ENCODE measurements at places on chromosomes 12 and 14. TPM values are rescaled to one million over a fixed set of nuclear protein-coding genes. Genes with fewer than 3 reads are reported as not detected.

DNA sequence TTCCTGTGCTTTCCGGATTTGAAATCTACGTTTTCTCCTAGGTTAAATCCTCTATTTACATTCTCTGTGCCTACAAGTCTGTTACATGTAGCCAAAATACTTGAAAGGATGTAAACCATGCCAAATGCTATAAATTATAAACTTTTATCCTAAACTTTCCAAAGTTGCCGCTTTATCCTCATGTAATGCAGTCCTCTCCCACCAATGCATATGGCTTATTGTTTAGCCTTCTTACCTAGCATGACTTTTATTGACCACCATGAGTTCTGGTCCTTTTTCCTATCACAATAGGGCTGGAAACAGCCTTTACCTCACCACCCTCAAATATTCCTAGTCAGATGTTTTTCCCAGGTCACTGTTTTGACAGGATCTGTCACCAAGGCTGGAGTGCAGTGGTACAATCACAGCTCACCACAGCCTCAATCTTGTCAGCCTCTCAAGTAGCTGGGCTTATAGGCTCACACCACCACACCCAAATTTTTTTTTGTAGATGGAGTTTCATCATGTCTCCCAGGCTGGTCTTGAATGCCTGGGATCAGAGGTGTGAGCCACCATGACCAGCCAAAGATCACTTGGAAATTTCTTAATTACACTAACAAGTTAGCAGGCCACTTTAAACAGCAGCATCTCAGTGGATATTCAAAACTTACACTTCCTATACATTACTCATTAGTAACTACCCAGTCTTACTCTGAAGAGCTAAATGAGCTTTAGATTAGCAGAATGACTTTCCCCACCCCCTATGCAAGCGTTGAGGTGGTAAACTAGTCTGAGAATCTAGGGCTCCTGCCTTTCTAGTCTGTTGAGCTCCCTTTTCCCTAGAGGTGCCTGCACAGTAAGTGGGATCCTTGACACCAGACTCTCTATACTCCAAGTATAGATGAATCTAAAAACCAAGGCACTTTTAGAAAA lies 4.1 kb downstream of the TUBA1B start:
- H3K4me1 ChIP-seq, result peaks cover 18% of the 10 kb centered on the region
- no peak overlapping the region for H3K4me3 ChIP-seq
- H3K27me3 ChIP-seq, result no peaks in the 10 kb centered on the region
- no peaks in the 10 kb centered on the region for H3K36me3 ChIP-seq

DNA sequence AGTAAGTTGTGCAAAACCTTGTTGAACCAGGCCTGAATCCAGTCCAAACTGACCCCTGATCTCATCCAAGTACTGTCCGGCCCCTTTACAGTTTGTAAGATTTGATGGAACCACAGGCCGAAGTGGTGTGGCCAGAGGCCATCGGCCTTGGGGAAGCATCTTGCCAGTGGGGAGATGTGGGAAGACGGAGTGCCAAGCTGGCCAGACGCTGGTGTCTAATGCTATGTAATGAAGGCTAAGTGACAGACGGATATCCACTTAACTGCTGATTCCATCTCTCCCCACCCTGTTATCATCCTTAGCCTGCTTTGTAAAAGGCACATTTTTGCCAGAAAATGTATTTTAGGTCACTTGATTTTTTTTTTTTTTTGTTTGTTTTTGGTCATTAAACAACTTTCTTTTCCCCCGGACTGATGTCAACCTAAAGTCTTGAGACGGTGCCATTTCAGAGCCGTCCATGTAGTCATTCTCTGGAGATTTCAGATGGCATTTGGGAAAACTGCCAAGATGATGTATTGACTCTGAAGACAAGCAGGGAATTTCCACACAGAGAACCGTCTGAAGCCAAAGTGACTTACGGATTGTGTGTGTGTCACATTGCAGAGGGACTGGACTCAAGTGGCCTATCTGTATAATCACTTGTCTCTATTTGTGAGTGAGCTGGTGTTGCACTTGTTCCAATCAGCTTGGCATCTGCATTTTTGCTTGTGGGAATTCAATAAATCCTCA lies 86.5 kb upstream of the MANSC4 start:
- no peaks in the 10 kb centered on the region for H3K36me3 ChIP-seq
- no peak for DNase-seq

GRCh38 chr12:48197549-48197970 lies 5.5 kb downstream of the OR10AD1 start:
- H3K4me3 ChIP-seq, result peak overlapping the region; percentile 90
- H3K36me3 ChIP-seq, result no peaks in the 10 kb centered on the region
- H3K27ac ChIP-seq, result peak overlapping the region; percentile 99
- no peak for DNase-seq
- no peaks in the 10 kb centered on the region for H3K27me3 ChIP-seq

DNA sequence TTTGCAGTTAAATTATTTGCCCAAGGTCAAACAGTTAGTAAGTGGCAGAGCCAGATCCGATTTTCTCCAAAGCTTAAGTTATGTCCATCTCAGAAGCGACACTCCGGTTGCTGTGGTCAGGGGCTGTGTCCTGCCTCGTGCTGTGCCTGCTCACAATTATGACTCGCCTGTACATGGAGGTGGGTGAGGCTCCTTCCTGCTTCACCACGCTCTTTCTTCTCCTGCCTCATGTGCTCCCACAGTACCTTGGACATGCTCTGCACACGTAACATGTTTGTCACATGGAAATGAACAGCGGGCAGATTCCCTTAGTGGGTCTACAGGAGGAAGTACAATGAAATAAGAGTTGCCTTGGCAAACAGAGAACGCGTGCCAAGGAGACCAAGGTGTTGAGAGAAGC lies 62.2 kb upstream of the CCND2 start:
- H3K27me3 ChIP-seq, result no peaks in the 10 kb centered on the region
- no peaks in the 10 kb centered on the region for H3K4me1 ChIP-seq
- no peaks in the 10 kb centered on the region for H3K36me3 ChIP-seq
- no peak overlapping the region for H3K4me3 ChIP-seq
- no peak overlapping the region for H3K27ac ChIP-seq
- no peak for DNase-seq

DNA sequence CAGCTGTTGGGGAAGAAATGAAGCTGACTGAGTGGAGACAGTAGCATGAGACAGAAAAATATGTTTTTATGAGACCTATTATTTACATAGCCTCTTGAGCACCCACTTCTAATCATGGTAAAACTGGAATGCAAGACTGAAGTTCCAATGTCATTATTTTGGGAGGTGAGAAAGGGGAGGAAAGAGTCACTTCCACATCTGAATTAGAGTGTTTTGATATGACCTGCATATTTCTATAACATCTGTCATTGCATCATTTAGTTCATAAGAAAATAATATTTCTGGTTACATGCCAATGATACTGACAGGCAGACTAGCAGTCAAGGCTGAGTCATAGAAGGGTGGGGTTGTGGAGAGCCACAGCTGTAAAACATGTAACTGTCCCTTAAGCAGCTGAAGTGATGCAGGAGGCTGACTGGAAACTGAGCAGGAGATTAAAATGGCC lies 26.7 kb downstream of the NTN4 start:
- DNase-seq, result peak; percentile 36
- no peaks in the 10 kb centered on the region for H3K36me3 ChIP-seq

DNA sequence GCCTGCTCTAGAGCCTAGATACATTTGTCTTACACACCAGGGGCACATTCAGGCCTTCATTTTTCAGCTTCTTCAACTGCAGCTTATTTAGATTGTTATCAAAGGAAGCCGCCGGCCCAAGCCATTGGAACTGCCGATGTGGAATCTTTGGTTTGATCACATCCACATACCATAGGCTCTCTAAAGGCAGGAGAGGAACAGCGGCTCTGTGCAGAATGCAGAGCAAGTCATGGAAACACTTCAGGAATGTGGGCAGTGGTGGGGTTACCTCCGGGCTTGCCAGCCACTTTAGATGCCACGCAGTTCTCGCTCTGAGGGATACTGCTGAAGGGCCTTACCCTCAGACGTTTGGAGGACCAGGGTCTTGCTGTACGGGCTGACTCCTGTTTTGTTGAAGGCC lies 53.4 kb upstream of the PYGL start:
- no peaks in the 10 kb centered on the region for H3K27me3 ChIP-seq
- no peak for DNase-seq
- H3K4me3 ChIP-seq, result no peak overlapping the region
- peaks cover 5% of the 10 kb centered on the region for H3K4me1 ChIP-seq
- no peaks in the 10 kb centered on the region for H3K36me3 ChIP-seq

DNA sequence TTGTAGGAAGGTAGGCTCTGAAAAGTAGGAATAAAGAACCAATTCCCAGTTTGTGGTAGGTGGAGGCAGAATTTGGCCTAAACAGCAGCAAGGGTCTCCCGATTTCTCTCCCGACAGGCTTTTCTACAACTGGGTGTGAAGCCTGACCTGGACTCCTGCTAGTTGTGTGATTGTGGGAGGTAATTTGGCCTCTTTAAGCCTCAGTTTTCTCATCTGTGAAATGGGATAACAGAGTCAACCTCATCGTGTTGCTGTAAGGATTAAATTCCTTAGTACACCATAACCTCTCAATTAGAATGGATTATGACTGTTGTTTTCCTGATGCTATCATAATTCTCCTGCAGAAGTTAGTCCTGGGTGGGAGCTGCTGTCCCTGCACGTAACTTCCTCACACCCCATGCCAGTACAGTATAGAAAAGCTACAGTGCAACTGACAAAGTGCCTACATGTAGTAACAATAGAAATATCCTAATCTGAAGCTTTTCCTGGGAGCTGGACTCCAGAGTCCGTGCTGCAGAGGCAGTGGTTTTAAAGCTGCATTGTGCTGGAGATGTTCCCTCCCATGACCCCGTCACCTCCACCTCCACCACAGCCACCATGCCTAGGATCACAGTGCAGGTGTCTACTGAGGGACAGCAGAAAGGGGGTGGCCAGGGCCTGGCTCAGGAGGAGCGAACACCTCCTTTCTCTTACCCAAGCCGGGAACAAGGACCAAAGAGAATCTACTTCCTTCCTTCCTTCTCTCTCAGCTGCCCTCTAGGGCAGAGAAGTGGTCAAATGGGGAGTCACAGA lies 76.5 kb downstream of the FBXL14 start:
- peaks cover 5% of the 10 kb centered on the region for H3K27me3 ChIP-seq
- no peak overlapping the region for H3K27ac ChIP-seq
- no peak overlapping the region for H3K4me3 ChIP-seq

DNA sequence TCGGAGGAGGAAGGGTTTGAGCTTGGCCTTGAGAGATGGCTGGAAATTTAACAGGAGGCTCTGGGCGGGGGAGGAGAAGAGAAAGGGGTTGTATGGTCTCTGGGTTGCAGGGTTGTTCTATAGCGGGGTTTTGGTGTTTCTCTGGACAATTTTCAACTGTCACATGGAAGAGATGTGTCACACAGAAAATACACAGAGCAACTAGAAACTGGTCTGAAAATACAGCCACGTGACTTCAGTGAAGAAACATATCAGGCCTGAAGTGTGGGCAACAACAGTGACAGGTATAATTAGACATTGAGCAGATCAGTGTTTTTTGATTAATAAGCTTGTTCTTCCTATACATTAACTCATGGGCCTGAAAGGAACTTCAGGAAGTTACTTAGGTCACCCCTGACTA lies 205.3 kb upstream of the HMGA2 start:
- no peak overlapping the region for H3K27ac ChIP-seq
- no peak for DNase-seq
- H3K4me3 ChIP-seq, result no peak overlapping the region
- H3K4me1 ChIP-seq, result no peaks in the 10 kb centered on the region
- no peaks in the 10 kb centered on the region for H3K36me3 ChIP-seq

DNA sequence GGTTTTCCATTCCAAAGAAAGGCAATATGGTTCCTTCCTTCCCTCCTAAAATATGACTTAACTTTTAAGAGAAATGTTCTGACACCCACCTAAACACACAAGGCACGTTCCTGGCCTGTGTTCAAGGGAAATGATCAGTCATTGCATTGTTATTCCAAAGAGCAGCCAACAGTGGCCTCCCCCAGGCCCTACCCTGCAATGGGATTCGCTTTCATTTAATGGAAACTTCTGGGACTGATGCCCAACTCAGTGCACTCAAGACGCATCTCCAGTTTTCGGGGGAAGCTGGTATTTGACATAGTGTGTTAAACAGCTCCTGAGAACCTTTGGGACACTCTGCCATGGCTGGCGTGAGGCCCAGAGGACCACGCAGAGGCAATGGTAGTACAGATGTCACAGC lies 65.9 kb downstream of the DDX51 start:
- H3K4me1 ChIP-seq, result no peaks in the 10 kb centered on the region
- H3K4me3 ChIP-seq, result no peak overlapping the region
- no peaks in the 10 kb centered on the region for H3K27me3 ChIP-seq
- no peaks in the 10 kb centered on the region for H3K36me3 ChIP-seq
- no peak for DNase-seq

DNA sequence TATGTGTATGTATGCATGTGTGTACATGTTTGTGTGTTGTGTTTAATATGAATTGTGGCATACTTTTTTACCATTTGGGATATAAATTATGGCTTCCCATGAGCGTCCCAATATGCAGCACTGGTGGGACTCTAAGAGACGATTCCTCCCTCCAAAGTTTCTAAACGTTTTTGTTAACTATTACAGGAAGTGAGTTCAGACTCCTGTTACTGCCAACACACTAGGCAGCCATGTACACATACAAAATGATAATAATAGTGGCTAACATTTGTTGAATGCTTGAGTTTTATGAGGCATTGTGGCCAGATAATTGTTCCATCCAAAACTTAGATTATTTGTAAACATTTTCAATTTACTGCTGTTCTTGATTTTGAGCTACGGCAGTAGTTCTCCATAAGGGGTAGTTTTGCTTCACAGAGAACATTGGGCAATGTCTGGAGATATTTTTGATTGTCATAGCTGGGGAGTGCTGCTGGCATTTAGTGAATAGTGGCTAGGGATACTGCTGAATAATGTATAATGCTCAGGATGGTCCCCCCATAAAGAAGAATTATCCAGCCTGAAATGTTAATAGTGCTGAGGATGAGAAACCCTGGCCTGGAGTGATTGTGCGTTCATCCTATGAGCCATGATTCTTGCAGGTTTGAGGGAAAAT lies 45.1 kb downstream of the ARID2 start:
- no peak overlapping the region for H3K4me3 ChIP-seq
- peak overlapping the region; percentile 83 for H3K27ac ChIP-seq
- no peaks in the 10 kb centered on the region for H3K36me3 ChIP-seq
- DNase-seq, result no peak
- H3K27me3 ChIP-seq, result no peaks in the 10 kb centered on the region
- H3K4me1 ChIP-seq, result peaks cover 57% of the 10 kb centered on the region

- H3K27me3 ChIP-seq, result no peaks in the 10 kb centered on the region
- H3K27ac ChIP-seq, result peak overlapping the region; percentile 63
- H3K4me1 ChIP-seq, result peaks cover 12% of the 10 kb centered on the region
- H3K4me3 ChIP-seq, result no peak overlapping the region
Measured at GRCh38 chr14:69289811-69290520, 30.0 kb downstream of the GALNT16 start.

GRCh38 chr12:72476301-72476700 lies 204.1 kb downstream of the TRHDE start:
- no peaks in the 10 kb centered on the region for H3K4me1 ChIP-seq
- no peak for DNase-seq
- no peaks in the 10 kb centered on the region for H3K36me3 ChIP-seq
- no peaks in the 10 kb centered on the region for H3K27me3 ChIP-seq

The C12orf43 gene
- 2.9 TPM for total RNA-seq

The HVCN1 gene
- 8.1 TPM for total RNA-seq

The KRT79 gene
- not detected for total RNA-seq

The KRT4 gene
- total RNA-seq, result not detected

The MAP3K9 gene
- total RNA-seq, result 5.0 TPM

The ZNF891 gene
- 0.55 TPM for total RNA-seq

The SYT10 gene
- not detected for total RNA-seq

The AQP6 gene
- total RNA-seq, result not detected

The RNASE7 gene
- not detected for total RNA-seq

The KLRF1 gene
- not detected for total RNA-seq

The C3AR1 gene
- total RNA-seq, result 3.2 TPM

The CDK2 gene
- 6.4 TPM for total RNA-seq
